ENCODE measurements at places on chromosomes 4 and X.

DNA sequence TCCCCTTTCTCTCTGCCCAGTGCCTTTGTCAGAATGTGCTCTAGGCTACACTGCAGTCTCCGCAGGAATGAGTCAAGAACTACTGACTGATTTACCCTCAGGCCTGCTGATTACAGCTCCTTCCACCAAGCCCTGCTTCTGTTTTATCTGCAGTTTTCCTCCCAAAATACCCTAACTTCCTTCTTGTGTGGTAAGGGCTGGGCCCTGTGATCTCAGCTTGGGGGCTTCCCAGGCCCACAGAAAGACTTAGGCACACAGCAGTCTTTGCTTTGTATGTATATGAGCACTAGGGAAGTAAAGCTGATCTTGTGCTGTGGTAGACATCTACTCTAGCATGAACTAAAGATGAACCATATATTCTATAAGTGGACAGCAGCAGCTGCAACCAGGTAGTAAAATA lies 18.8 kb downstream of the PAK3 start:
- DNase-seq, result no peak

- DNase-seq, result no peak
Measured at GRCh38 chr4:139962130-139962684, 191.8 kb downstream of the MAML3 start.

- DNase-seq, result no peak
Measured at GRCh38 chr4:8303485-8304281, 34.1 kb downstream of the HTRA3 start.

DNA sequence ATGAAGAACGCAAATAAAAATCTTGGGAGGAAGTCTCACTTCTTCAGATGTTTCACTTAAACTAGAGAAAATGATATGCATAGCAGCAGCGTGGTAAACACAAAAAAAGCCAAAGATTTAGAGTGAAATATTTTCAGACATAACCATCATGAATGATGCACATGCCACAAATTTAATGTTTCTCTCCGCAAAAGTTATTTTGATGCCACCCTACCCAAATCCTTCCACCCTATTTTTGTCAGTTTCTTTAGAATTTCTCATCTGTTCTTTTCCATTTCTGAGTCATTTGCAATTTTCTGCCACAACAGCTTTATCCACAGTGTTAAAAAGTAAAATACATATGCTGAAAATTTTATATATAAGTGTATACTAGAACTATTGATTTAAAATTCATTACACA lies 1663.7 kb upstream of the ADGRL3 start:
- DNase-seq, result no peak

GRCh38 chrX:68419975-68420374 lies 13.3 kb downstream of the OPHN1 start:
- no peak for DNase-seq

DNA sequence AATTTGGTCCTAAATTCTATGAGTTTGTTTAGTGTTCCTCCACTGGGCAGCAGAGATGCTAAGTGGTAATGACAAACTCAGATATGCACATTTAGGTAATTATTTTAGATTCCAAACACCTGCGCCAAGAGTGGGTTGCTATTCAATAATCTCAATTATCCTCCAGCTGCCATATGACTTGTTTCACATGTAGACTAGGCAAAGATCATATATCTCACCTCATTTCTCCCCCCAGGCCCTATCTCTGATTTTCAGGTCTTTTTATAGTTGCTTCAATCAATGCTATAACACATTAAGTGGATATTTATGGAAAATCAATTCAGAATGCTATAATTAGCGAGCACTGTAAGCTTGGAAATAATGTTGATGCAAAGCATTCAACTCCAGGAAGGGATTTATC lies 217.6 kb downstream of the KCTD8 start:
- no peak for DNase-seq

- no peak for DNase-seq
Measured at GRCh38 chr4:110635163-110635865, 12.4 kb upstream of the PITX2 start.

GRCh38 chr4:40630335-40631021 lies 814 bp upstream of the RBM47 start:
- DNase-seq, result no peak

DNA sequence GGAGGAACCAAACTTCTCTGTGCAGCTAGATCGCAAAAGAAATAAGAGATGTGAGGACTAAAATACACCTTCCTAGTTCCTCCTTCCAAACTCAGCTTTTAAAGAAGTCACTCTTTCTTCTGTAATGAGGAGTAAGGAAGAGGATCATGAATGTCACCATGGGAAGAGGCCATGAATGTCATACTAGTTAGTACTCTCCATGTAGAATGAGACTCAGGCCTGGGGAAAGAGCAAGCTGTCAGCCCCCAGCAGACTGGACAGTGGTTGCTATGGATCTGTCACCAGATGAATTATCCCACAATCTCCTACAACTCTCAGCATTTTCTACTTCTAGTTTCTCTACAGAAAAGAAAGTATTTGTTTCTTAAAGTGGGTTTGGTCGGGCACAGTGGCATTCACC lies 57.1 kb upstream of the PRDM8 start:
- DNase-seq, result no peak

- DNase-seq, result no peak
Measured at GRCh38 chr4:513327-513726, 14.3 kb downstream of the PIGG start.

- no peak for DNase-seq
Measured at GRCh38 chrX:16022580-16023200, 100.7 kb upstream of the GRPR start.

DNA sequence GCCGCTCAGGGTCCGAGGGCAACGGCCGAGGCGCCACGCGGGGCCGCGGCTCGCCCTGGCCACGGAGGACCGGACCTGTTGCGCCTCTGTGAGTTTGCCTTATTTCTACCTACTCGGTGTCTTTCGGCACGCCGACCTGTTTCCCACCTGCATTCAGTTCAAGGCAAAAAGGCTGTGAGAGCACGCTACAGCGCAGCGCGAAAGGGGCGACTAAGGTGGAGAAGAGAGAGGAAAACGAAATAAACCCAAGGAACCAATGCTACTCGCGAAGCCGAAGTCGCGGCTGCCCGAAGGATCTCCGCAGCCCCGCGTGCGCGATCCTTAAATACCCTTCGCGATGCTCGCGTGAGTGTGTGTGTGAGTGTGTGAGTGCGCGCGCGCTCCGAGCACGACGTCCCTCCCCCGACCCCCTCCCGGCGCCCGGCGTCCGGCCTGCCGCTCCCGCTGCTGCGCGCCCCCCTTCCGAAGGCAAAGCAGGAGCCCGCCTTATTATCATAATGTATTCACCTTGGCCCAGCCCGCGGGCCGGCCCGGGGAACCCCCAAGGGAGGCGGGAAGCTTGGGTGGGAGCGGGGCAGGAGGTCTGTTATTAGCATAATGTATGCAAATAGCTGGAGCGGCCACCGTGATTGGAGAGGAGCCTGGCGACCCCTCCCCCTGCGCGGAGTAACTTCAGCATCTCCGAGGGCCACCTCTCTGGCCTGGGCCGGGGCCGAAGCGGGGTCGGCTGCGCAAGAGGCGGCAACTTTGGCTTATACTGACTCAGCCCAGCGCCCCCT lies at the start of gene COL25A1:
COL25A1 (minus strand) TSS at position 298 of the 779 bp plus-strand sequence.
- no peak for DNase-seq

DNA sequence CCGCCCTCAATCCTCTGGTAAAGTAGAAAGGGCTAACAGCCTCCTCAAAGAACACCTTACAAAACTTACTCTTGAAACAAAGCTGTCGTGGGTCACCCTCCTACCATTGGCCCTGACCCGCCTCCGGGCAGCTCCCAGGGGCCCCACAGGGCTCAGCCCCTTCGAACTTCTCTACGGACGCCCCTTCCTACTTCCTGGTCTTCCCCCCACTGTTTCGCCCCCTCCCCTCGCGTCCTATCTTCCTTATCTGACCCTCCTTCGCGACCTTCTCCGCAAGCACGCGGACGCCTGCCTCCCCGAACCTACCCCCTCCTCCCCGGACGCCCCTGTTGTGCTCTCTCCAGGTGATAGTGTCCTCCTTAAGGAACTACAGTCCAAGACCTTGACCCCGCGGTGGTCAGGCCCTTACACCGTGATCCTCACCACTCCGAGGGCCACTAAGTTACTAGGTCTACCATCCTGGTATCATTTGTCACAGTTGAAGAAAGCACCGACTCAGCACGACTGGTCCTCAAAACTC lies 963.1 kb downstream of the RPA4 start:
- DNase-seq, result no peak

- no peak for DNase-seq
Measured at GRCh38 chr4:153758688-153759406, 977 bp downstream of the RNF175 start.

DNA sequence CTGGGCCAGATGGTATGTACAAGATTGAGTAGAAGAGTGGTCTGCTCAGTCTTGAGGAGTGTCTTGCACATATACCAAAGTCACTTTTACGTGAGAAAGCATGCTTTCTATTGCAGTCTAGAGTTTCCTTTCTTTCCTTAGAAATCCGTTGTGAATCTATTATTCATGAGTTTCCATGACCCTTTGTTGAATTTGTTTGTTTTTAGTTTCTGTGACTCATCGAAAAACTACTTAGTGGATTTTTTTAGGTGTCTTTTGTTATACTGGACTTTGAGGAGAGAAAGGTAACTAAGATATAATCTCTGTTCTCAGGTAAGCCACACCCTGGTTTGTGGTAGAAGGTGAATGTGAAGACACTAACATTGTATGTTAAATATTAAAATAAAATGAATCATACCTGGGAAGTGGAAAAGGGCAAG lies 23.0 kb downstream of the GALNT7 start:
- no peak for DNase-seq

DNA sequence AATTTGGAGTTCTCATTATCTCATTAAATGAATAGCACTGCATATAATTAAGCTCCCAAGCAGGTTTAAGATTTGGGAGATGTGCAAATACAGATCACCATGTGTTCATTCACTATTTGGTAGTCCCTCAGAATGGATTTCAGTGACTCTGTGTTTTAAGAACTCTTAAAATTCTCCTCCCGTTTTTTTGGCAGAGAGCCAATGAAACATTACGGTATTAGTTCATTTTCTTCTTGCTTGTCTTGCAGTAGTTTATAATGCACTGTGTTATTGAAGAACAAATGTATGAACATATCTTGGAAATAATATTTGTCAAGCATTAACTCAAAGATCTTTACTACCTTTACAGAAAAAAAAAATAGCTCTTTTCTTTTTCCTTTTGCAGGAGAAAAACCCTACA lies 32.7 kb downstream of the KLF3 start:
- no peak for DNase-seq

- DNase-seq, result no peak
Measured at GRCh38 chr4:164177153-164177552, 576.8 kb upstream of the SMIM31 start.

DNA sequence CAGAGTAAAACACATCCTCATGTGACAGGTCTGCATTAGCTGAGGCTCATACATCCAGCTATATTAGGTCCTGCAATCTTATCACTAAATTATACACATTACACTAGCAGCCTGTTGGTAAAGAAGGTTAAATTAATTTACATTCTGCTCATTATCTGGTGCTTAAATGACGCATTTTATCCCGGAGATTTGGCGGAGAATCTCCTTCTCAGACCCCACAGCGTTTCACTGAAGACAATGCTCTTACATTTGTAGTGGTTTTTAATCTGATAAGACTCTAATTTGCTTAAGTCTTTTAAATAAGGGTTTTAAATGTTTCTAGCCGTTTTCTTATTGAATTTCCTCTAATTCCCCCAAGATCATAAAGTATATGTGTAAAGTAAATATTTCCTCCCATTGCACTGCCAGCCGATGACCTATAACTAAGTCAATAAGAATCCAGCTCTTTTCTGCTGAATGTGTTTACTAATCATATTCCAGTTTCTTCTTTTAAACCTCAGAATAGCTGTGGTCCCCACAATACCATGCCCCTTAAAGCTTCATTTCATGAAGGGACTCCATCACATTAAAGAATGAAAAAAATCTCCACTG lies 2.1 kb upstream of the PITX2 start:
- DNase-seq, result no peak

DNA sequence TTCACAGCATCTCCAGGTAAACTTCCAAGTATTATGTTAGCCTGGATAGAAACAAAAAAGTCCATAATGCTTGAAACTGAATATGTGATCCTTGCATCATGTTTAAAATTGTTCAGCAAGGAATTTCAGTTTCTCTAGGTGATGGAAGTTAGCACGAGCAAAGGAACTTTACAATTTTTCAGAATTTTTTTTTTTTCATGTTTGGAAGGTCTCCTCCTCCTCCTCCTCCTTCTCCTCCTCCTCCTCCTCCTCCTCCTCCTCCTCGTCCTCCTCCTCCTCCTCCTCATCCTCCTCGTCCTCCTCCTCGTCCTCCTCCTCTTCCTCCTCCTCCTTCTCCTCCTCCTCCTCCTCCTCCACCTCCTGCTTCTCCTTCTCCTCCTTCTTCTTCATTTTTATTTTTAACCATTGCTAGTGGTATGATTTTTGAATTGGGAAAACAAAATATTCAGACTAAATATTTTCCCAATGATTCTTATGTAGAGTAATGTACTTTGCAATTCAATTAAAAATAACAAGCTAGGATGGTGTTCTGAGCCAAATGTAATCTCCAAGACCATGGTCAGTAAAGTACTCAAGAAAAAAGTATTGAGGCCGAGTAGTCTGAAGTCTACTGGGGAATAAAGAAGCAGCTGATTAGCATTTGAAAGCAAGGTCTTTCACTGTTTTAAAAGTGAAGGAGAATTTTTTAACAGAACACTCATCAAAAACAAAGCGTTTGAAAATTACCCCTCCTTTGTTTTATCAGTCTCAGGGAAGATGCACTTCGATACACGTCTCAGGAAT lies 420.9 kb upstream of the ATOH1 start:
- no peak for DNase-seq

DNA sequence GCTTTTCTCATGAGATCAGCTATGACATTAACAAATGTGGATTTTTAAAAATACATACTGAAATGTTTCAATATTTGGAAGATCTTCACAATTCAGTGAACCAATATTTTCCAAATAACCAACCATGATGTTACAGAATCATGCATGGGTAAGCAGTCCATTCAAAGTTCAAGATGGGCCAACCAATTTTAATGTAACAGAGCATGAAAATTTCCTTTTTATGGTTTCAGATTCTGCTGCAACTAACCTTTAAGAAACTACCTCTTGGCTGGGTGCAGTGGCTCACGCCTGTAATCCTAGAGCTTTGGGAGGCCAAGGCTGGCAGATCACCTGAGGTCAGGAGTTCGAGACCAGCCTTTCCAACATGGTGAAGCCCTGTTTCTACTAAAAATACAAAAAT lies 107.7 kb downstream of the RBM47 start:
- no peak for DNase-seq

- DNase-seq, result no peak
Measured at GRCh38 chr4:92344216-92344615, 40.5 kb downstream of the GRID2 start.

- no peak for DNase-seq
Measured at GRCh38 chrX:20071511-20072079, 45.1 kb downstream of the MAP7D2 start.

GRCh38 chr4:71186257-71186565 lies 152.6 kb upstream of the SLC4A4 start:
- no peak for DNase-seq

All from NCI-H1436 treated with DMSO at 0.1 percent for 48 hours (cell line).